GM12864 (cell line): ENCODE measurements at places on chromosomes 1 and 21.

- DNase-seq = no peak
These were observed 47.7 kb downstream of the POU2F1 start for GRCh38 chr1:167268347-167268787.

- DNase-seq = no peak
These were observed 322 bp downstream of the TFB2M start for GRCh38 chr1:246565751-246566127.

DNA sequence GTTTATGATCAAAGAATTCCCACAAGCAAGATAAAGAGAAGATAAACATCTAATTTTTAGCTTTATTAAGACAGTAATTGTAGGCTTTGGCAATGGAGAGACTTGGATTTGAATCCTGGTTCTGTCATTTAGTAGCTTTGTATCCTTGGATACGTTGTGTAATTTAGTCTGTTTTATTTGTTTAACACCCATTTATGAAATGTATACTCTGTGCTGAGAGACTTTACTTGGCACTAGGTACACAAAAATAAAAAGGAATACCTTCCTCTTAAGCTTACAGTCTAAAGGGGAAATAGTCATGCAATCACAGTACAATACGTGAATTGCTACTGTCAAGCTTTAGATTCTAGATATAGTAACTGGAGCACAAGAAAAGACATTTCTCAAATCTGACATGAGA lies 23.8 kb downstream of the ZMPSTE24 start:
- no peak for DNase-seq

GRCh38 chr1:155226910-155227260 lies 18.4 kb downstream of the MTX1 start:
- DNase-seq = no peak

DNA sequence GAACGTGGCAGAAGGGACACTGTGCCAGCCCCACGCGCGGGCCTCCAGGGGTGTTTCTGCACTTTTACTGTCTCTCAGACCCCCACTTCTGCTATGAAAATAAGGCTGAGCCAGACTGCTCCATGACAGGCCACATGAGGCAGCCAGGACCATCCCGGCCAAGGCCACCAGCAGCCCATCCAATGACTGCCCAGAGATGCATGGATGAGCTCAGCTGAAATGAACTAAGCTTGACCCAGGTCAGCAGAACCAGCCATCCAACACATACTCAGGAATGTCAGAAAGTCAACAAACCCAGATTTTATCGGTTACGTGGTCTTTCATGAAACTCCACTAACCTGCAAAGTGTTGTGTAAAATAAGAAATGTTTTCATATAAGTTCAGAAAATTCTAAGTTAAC lies 51.2 kb downstream of the CCDC185 start:
- DNase-seq = no peak

DNA sequence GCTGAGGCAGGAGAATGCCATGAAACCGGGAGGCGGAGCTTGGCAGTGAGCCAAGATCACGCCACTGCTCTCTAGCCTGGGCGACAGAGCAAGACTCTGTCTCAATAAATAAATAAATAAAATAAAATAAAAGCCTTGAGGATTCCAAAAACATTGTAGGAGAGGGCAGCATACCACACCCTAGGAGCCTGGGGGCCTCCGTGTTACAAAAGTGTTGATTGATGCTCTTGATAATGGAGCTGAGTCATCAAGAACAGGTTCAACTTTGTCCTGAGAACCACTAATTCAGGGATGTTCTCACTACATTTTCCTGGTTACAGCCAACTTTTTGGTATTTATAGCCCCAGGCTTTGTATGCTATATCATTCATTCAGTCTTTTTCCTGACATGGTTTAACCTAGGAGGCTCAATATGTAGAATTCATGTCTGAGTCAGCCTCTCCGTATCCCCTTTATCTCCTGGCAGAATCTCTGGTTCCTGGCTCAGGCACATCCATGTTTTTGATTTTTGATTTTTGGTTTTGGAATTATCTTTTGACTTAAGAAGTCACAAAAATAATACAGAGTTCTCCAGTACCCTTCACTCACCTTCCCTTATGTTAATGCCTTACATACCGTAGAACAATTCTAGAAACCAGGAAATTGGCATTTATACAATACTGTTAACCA lies 69.4 kb downstream of the LRRC8D start:
- DNase-seq = no peak

DNA sequence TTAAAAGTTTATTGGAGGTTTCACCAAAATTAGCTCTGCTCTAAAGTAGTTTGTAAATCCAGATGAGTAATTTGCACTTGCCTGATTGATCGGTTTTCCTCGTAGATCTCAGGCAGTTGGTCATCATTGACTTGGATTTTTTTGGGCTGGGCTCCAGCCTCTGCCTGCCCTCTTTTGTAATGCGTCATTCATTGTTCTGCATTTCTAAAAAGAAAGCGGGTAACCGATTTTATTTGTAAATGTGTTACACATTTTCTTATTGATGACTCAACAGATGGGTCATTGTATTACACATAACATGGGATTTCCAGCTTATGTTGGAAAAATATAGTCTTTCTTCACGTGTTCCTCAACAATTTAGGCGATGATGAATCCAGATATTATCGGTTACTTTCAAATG lies 5.5 kb downstream of the ETS2 start:
- no peak for DNase-seq

GRCh38 chr1:208924928-208925327 lies 658.6 kb upstream of the CAMK1G start:
- DNase-seq = no peak

DNA sequence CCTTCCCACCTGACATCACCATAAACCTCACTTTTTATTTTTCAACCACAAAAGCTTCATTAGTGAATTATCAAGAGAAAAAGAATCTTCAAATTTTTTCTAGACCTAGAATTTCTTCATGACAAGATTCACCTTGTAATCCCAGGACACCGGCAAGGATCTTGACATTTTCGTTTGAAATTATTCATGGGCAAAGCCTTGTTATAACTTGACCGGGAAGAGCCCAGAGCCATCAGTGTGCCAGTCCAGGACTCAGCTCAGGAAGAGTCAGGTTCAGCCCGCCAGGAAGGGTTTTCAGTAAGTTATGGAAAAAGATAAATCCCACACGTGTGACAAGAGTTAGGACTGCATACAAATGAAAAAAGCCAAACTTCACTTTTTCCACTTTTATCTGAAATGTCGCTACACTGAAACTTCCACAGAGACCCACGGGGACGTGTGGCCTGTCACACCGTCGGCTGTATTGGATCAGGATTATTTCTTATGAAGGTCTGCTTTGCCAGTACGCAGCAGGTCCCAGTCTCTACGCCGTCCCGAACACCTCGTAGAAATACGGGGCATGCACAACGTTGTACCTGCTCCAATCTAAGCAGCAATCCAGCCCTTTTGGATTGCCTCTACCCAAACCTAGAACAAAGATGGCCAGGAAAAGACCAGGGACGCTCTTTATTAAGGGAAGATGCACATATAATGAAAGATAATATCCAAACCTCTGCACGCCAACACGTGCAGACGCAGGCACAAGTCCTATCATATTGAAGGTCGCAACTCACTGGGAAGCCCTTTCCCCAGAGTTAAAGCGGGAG lies 916 bp downstream of the F3 start:
- DNase-seq = no peak

GRCh38 chr21:29299046-29299915 lies 559 bp downstream of the BACH1 start:
- no peak for DNase-seq

- no peak for DNase-seq
These were observed 28.0 kb upstream of the LRRN2 start for GRCh38 chr1:204713541-204713940.

DNA sequence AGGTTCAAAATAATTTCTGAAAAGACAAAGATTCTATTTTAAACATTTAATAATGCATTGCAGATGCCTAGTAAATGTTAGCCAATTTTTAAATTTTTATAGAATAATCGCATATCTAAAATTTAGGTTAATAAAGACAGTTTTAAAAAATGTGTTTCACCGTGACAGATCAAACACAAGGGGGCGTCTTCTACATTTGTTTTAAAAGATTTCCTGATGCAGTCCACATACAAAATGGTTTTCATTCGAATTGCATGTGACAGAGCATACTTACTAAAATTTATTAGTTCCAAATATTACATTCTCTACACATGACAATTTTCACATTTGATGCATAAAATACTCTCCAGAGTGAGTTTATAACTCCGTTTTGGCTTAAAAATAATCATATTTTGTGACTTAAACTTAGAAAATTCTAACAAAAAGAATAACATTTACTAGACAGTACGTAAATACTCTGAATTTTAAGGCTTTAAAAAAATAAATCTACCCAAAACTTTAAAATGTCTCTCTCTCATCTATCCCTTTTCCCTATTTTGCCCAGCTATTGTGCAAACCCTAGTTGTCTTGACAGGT lies 75.5 kb downstream of the ADAMTS1 start:
- no peak for DNase-seq

GRCh38 chr1:66526991-66527390 lies 7.0 kb upstream of the SGIP1 start:
- DNase-seq = no peak

GRCh38 chr1:192430644-192431043 lies 113.9 kb downstream of the RGS21 start:
- DNase-seq = no peak

DNA sequence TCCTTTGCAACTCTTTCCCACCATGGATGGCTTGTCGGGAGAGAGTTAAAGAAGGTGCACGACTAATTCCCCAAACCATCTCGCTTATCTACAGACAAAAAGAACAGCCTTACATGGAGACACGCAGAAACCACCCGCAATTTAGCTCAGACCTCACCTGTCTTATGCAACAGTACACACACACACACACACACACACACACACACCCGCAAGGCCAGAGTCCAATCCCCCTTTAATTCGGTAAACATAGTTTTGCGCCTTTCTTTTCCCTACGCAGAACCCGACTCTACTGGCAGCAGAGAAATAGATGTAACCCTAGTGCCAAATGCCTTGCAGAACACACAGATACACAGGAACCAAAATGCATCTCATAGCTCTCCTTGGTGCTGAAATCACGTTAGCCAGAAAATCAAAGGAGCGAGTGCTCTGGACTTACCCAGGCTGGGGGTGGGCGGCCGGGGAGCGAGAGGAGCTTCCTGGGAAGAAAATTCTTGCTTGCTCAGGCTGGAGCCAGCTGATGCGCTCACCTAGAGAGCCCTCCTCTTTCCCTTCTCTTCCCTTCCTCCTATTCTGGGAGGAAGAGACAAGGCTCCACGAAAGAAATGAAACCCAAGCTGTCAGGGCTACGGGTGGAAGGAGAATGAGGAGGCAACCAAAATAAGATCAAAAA lies 470 bp downstream of the TNR start:
- no peak for DNase-seq

GRCh38 chr1:66183400-66183799 lies 350.6 kb upstream of the SGIP1 start:
- DNase-seq = no peak

DNA sequence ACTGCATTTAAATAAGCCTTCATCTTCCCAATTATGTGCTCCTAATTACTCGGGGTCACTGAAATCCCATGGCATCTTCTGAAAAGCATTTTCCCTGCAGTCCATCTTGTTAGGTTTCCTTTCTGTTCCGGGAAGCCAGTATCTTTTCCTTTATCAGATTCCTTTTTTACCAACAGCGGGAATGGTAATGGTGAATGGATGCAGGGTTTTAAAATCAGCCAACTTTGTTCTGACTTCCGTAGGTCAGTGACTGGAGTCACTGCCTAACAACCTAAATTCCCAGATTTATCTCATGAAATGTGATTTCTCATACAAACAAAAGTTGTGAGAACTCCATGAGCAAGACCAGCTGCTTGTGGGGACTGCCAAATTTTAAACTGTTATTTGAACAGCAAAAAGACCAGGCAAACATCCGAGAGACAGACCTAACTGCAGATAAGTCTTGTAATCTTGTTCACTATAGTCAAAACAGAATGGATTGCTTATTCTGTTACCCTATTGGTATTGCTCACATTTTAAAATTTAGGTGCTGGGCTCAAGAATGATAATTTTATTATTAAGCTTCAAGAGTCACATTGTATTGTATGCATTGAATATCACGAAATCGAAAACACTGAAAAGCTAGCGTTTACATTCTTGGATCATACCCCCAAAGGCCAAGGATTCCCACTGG lies 1.2 kb upstream of the RWDD3 start:
- no peak for DNase-seq

GRCh38 chr1:67629370-67630075 lies 55.5 kb upstream of the GADD45A start:
- no peak for DNase-seq

GRCh38 chr1:229908689-229909088 lies 158.3 kb upstream of the GALNT2 start:
- no peak for DNase-seq

DNA sequence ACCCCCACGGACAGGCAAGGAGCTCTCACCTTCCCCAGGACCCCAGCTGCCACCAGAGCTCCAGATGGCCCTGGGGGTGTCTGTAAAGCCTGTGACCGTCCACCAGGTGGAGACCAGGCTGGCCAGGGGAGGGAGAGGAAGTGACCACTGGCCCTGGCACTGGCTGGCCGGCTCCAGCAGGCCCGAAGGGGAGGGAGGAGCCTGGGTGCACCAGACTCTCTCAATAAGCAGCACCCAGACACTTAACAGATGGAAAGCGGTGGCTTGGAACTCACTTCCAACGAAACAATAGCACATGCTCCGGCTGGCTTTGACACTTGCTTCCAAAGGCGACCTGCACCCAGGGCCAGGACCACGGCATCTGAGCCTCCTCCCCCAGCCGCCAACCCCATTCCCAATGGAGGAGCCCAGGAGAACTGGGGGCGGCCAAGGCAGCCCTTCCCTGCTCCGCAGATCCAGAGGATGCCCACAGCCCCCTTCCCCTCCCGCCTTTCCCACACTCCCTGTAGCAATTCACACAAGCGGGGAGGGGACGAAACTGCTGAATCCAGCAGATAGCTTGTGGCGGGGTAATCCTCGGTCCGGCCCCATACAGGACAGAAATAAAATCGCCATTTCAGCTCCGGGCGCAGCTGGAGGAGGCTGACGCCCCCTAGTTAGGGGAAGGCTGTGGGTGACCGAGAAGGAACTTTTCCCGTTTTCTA lies 742 bp upstream of the PDE9A start:
- no peak for DNase-seq

- no peak for DNase-seq
These were observed 30.5 kb downstream of the IFI16 start for GRCh38 chr1:159040206-159040605.

DNA sequence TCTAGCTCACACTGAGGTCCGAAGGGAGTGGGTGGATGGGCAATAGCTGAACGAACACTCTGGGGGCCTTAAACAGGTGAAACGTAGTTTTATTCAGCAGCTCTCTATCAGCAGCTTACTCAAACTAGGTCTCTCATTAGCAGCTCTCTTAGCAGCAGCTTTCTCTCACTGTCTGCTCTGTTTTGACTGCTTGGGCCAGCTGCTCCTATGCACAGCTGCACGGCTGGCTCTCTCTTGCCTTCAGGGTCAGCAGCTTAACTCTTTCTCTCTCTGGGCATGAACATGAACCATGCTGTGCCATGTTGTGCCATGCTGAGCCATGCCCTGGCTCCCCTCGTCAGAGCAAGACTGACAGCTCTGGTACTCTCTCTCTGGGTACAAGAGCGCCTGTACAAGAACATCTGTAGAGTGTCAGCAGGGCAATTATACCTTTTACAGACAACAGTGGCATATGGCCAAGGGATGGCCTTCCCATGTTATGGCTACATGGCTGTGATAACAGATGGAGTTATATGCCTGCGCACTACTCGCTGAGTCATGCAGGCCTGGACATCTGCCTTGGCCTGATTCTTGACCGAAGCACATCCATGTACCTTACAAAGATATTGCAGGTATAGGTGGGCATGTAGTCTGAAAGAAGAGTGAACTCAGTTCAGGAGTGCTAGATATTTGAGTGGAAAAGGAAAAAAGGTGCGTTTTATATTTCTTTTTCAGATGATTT lies 152.4 kb downstream of the LEPR start:
- DNase-seq = no peak

GRCh38 chr1:34049994-34050393 lies 115.0 kb downstream of the CSMD2 start:
- DNase-seq = no peak
